ENCODE measurements at places on chromosomes 7 and 10.

DNA sequence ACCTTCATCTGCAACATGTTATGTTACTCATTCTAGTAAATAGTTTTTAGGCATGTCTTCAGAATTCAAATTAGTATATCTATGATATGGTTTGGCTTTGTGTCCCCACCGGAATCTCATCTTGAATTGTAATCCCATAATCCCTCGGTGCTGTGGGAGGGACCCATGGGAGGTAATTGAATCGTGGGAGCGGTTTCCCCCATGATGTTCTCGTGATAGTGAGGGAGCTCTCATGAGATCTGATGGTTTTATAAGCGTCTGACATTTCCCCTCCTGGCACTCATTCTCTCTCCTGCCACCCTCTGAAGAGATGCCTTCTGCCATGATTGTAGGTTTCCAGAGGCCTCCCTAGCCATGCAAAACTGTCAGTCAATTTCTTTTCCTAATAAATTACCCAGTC, 20.4 kb upstream of the GPR37 start:
- no peak for DNase-seq

DNA sequence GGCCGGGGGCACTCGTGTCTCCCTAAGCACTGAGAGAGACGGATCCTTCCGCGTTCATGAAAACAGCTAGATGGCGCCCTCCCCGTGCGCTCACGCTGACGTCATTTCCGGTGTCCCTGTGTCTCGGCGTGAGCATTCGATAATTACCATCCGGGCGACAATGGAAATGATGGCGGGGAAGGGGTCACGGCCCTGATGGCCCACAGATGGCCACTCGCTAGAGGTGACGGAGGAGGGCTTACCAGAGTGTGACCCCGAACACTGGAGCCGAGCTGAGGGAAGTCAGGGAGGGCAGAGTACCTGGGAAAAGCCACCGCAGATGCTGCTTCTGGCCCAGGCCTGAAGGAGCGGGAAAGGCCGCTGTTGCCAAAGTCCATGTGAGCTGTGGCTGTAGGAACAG, 222.9 kb downstream of the TCERG1L start:
- DNase-seq: no peak

- DNase-seq: no peak
These were observed 26.9 kb upstream of the TRIM56 start for GRCh38 chr7:101058355-101058754.

DNA sequence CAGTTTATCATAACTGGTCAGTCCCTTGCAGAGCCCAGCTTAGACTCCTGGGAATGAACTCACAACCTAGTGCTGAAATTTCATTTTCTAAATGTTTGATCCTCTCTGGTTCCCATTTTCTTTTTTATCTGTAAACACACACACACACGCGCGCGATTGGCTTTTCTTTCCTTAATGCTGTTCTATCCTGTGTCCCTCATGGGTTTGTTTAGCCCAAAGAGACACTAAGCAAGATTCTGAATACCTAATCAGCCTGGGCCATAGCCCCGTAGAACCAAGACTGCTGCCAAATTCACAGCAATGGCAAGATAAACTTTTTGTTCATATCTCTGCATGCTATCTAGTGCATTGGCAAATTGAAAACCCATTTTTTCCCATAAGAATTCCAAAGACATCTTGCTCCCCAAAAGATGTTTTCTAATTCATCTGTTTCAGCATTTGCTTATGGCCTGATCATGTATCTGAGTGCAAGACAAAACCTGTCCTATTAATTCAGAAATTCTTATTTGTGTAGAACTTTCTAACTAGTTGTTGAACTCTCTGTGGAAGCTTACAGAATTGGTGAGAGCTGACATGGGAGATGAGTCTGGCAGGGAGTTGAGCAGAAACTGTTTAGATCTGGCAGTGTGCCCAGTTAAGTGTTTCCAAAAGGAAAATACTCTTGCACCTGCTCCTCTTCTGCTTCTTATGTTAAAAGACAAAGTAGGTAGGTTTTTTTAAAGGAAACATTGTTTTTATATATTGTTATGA, 1.8 kb upstream of the IFIT1 start:
- no peak for DNase-seq

DNA sequence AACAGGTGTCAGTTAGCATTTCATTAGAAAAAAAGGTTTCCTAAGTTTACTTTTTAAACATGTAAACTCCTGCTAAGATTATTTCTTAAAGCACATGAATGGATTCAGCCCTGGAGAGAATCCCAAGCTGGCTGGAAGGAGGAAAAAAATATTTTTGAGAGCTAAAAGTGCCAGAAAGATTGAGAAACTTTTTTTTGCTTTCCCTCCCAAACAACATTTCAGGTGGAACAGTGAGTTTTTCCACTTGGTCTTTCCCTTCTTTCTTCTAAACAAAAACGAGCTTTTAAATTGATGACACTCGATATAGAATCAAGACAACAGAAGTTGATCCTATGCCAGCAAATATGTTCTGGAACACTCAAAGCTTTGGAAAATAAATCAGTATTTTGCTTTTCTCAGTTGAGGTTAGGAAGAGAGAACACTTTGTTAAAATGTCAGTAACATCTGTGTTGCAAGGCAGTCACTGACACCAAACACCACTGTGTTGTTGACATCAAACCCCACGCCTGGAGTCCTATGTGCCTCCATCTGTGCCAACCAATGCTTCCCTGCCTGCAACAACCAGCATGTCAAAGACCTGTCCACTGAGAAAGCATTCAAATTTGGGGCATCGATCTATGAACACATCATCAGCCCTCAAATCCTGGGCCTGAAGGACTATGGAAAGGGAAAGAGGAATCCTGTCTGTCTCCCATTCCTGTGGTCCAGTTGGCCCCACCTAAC, 22.9 kb upstream of the INSIG1 start:
- no peak for DNase-seq

- no peak for DNase-seq
These were observed 12.9 kb upstream of the CSGALNACT2 start for GRCh38 chr10:43125274-43125845.
